ENCODE measurements at places on chromosomes 12 and 14. TPM values are rescaled to one million over a fixed set of nuclear protein-coding genes. Genes with fewer than 3 reads are reported as not detected.

Gene SRGAP1
- 5.3 TPM for total RNA-seq

Gene C12orf50
- total RNA-seq, result not detected

Gene FAM181A
- total RNA-seq, result not detected

Gene SMIM41
- total RNA-seq, result not detected

Gene ZNF26
- 3.9 TPM for total RNA-seq

Gene TMEM30B
- total RNA-seq, result 0.20 TPM

Gene INSM2
- total RNA-seq, result not detected

Data from mammary microvascular endothelial cell (primary cell).